ENCODE measurements at places on chromosomes 7 and 10. TPM values are rescaled to one million over a fixed set of nuclear protein-coding genes. Genes with fewer than 3 reads are reported as not detected.

- H3K4me3 ChIP-seq = no peak overlapping the region
- H3K36me3 ChIP-seq = no peaks in the 10 kb centered on the region
- no peak overlapping the region for H3K27ac ChIP-seq
- no peaks in the 10 kb centered on the region for H3K27me3 ChIP-seq
These were observed 649.0 kb downstream of the LRMDA start for GRCh38 chr10:76080451-76080850.

DNA sequence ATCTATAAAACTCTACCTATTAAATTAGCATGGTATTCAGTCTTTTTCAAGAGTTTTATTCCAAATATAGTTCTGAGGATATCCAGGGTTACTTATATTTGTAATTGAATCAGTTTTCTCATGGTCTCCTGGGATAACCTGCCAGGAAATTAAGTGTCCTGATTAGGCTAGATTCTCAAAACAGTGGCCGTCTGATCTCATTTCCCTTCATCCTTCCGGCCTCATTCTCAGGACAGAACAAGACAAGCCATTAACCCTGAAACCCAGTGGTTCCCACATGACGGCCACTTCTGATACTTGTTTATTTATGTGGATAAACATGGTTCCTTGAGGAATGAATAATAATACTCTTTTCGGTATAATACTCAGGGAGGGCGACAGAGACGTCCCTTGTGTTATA, 417.6 kb upstream of the POT1 start:
- no peaks in the 10 kb centered on the region for H3K4me1 ChIP-seq
- no peak for DNase-seq
- no peak overlapping the region for H3K27ac ChIP-seq
- no peak overlapping the region for H3K4me3 ChIP-seq
- no peaks in the 10 kb centered on the region for H3K27me3 ChIP-seq
- no peaks in the 10 kb centered on the region for H3K36me3 ChIP-seq

GRCh38 chr7:102208826-102209225, 77.8 kb upstream of the SH2B2 start:
- no peaks in the 10 kb centered on the region for H3K27me3 ChIP-seq
- H3K4me3 ChIP-seq = no peak overlapping the region
- H3K27ac ChIP-seq = peak overlapping the region; percentile 50
- H3K4me1 ChIP-seq = no peaks in the 10 kb centered on the region
- H3K36me3 ChIP-seq = peaks cover 5% of the 10 kb centered on the region

DIP2C gene
- total RNA-seq = 21.7 TPM

FAM25C gene
- total RNA-seq = not detected

DNA sequence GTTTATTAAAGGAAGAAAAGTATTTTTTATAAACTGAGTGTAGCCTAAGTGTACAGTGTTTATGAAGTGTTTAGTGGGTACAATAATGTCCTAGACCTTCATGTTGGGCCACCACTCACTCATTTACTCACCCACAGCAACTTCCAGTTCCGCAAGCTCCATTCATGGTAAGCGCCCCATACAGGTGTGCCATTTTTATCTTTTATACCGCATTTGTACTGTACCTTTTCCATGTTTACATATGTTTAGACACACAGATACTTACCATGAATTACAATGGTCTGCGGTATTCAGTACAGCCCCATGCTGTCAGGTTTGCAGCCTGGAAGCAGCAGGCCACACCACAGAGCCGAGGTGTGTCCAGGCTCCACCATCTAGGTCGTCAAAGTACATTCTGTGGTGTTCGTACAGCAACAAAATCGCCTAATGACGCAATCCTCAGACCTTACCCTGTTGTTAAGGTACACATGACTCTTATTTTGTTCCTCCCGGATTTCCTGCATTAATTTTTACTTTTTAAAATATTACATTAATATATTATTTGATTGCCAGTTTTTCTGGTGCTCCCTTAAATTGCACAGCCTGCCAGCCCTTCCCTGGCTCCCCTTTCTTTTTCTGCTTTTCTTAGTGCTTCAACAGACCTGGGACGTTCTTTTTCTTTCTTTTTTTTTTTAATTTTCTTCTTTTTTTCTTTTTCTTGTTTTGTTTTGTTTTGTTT, 881 bp upstream of the SSBP1 start:
- peak overlapping the region; percentile 95 for H3K27ac ChIP-seq
- H3K36me3 ChIP-seq = no peaks in the 10 kb centered on the region
- peak overlapping the region; percentile 97 for H3K4me3 ChIP-seq
- peaks cover 5% of the 10 kb centered on the region for H3K27me3 ChIP-seq
- H3K4me1 ChIP-seq = peaks cover 29% of the 10 kb centered on the region

NPSR1 gene
- not detected for total RNA-seq

GRCh38 chr7:123747620-123748141, 1.1 kb downstream of the WASL start:
- no peaks in the 10 kb centered on the region for H3K27me3 ChIP-seq
- H3K4me3 ChIP-seq = peak overlapping the region; percentile 100
- H3K4me1 ChIP-seq = peaks cover 68% of the 10 kb centered on the region
- peak; percentile 31 for DNase-seq

GNG11 gene
- 9.4 TPM for total RNA-seq

- no peaks in the 10 kb centered on the region for H3K4me1 ChIP-seq
- no peaks in the 10 kb centered on the region for H3K36me3 ChIP-seq
- H3K4me3 ChIP-seq = no peak overlapping the region
- H3K27me3 ChIP-seq = peaks cover 10% of the 10 kb centered on the region
- DNase-seq = no peak
- peak overlapping the region; percentile 77 for H3K27ac ChIP-seq
These were observed 32.9 kb upstream of the SDK1 start for GRCh38 chr7:3267966-3268690.

- no peak overlapping the region for H3K27ac ChIP-seq
- no peaks in the 10 kb centered on the region for H3K27me3 ChIP-seq
- no peak overlapping the region for H3K4me3 ChIP-seq
- H3K4me1 ChIP-seq = peaks cover 8% of the 10 kb centered on the region
These were observed 94.2 kb upstream of the GJD4 start for GRCh38 chr10:35510891-35511290.

GRCh38 chr7:77813180-77813579, 14.6 kb downstream of the PHTF2 start:
- H3K36me3 ChIP-seq = peaks cover 28% of the 10 kb centered on the region
- H3K27ac ChIP-seq = no peak overlapping the region
- DNase-seq = no peak
- no peaks in the 10 kb centered on the region for H3K27me3 ChIP-seq
- H3K4me1 ChIP-seq = peaks cover 3% of the 10 kb centered on the region

GRCh38 chr10:51074238-51075028, at the start of gene PRKG1:
TSS of gene PRKG1 (plus strand) at chr10:51074487.
- H3K4me1 ChIP-seq = peaks cover 15% of the 10 kb centered on the region
- peak within 1 kb of the TSS; percentile 31 for H3K27ac ChIP-seq
- DNase-seq = peak; percentile 68
- no peaks in the 10 kb centered on the region for H3K36me3 ChIP-seq
- peak within 1 kb of the TSS; percentile 93 for H3K4me3 ChIP-seq

GRCh38 chr10:110269374-110270318, 35.1 kb downstream of the SMNDC1 start:
- no peak overlapping the region for H3K4me3 ChIP-seq
- H3K4me1 ChIP-seq = peaks cover 23% of the 10 kb centered on the region
- H3K27me3 ChIP-seq = no peaks in the 10 kb centered on the region
- no peak for DNase-seq
- no peaks in the 10 kb centered on the region for H3K36me3 ChIP-seq
- H3K27ac ChIP-seq = no peak overlapping the region

GRCh38 chr10:20614911-20615310, 282.2 kb downstream of the NEBL start:
- no peaks in the 10 kb centered on the region for H3K4me1 ChIP-seq
- no peak overlapping the region for H3K4me3 ChIP-seq
- no peaks in the 10 kb centered on the region for H3K27me3 ChIP-seq
- DNase-seq = no peak
- no peaks in the 10 kb centered on the region for H3K36me3 ChIP-seq

DNA sequence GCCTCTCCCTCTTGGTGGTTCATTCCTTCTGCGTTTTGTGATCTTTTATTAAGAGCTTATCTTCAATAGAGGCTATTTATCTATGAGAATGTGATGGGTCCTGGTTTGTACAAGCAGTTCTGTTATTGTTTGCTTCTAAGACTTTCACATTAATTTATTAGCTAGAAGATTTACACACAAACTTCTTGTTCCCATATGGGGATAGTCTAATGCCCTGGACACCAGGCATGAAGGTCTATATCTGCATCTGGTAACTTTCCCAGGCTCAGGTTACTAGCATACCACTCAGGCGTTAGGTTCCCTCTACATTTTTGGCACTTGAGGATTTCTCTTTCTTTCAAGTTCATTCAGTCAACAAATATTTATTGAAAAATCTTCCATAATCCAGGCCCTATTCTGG, 7.7 kb downstream of the XPNPEP1 start:
- H3K27ac ChIP-seq = peak overlapping the region; percentile 85
- DNase-seq = no peak
- H3K27me3 ChIP-seq = no peaks in the 10 kb centered on the region
